HAP-1 (cell line): ENCODE measurements at places on chromosomes 1 and 21.
A peak's percentile ranks its signal among the peaks of the same experiment; 100 is the strongest.

DNA sequence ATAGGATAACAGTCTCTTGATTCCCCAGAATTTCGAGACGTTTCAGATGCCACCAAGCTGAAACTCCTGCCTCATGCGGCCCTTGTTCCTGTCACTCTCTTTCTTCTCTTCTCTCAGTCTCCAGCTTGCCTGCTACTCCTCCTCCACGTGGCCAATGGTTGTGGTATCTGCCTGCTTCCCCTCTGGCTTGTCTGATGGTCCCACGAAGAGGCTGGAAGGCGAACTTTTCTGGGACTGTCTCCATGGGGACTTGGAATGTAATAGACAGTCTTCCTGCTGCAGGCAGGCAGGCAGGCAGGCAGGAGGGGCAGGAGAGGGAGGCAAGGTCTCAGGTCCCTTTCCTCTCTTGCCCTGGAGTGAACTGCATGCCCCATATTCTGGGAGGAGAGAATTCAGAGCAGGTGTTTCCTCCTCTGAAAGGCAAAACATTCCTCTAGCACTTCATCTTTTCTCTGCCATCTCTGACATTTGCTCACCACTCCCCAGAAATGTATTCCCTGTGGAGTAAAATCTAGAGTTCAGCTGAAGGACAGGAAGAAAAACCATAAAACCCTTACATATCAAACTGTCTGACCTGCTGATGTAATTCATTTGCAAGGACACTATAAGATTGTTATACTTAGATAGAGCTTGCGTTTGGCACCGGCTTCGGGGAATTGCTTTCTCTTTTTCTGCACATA is 64.1 kb upstream of the GNG12 start:
- no peak for DNase-seq

GRCh38 chr1:71464016-71464415 is 383.2 kb upstream of the ZRANB2 start:
- no peak for DNase-seq

- DNase-seq: no peak
Observed at GRCh38 chr21:21246007-21246406, 247.8 kb downstream of the NCAM2 start.

- no peak for DNase-seq
Observed at GRCh38 chr21:31103571-31104265, 65.4 kb upstream of the KRTAP19-8 start.

DNA sequence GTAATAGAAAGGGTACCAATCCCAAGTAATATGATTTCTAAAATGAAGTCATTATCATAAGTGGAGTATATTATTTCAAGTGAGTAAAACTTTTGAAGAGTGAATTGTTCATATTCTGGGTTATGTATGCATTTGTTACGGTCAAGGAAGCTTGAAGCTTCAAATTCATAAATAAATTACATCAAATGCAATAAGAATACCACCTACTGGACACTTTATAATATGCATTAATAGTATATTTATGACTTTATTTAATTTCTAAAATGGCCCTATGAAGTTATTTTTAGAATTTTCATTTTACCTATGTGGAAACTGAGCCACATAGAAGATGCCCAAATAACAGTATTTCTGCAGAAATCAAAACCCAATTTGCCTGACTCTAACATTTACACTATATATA is 260.6 kb downstream of the SMYD3 start:
- DNase-seq: no peak

DNA sequence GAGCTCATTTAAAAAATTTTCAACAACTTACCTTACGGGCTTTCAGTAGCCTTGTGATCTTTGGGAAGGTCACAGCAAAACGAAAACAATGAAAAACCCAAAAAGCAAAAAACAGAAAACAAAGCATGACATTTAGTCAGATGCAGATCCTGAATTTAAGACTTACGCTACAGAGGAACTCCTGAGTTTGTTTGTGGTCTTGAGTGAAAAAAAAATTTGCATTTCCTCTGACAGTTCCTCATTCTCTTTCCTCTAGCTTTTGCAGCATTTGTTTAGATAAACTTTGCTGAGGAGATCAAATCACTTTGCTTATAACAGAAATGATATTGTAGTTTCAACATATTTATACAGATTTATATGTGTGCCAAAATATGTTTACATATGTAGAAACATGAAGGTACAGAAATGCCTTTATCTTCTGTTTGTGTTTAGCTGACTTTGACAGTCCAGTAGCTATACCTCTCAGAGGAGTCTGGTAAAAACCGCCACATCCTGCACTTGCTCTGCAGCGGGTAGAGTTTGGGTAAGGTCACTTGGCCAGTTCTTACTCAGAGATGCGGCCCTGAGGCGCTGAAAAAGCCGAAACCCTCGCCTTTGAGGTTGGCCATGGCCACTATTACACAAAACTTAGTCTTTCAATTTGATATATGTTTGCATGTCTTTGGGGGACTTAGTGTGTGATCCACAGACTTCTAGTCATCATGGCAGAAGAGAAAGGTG is 142.5 kb downstream of the TNR start:
- no peak for DNase-seq

DNA sequence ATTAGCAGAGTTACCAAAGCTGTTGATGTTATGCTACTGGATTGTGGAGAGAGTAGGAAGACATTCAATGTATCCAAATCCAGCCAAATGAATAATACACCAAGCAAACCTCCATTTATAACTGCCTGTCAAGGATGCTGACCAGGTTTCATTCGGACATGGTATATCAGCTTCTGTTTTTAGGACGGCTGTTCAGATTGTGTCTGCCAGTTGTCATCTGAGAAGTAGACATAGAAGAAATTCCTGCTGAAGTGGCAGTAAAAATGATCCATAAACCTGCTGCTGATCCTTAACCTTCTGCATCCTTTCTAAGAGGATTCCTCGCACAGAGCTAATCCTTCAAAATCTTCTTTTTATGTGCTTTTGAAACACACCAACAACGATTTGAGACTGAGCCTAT is 663.6 kb upstream of the PLXNA2 start:
- DNase-seq: no peak

- no peak for DNase-seq
Observed at GRCh38 chr1:40401473-40402201, 28.1 kb downstream of the SMAP2 start.

GRCh38 chr1:58783090-58783992 is 506 bp downstream of the JUN start:
- peak; percentile 69 for DNase-seq

DNA sequence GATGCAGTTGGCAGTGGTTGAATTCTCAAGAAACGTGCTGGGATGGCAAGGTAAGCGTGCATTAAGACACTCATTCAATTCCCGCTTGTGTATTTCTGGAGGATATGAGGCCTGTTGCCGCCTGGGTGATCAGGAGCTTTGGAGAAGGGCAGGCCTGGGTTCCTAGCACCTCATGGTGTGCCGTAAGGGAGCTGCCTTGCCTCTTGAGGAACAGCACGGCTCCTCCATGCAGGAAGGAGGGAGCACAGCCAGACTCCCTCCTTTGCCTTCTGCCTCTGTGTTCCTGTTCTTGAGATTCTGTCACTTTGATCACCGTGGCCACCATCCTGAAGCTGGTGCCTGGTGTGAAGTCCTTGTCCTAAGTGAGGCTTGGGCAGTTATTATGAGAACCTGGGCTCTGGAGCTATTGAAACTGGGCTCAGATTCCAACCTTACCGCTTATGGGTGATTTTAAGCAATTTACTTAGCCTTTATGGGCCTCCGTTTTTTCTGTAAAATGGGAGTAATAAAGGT is 18.3 kb downstream of the SLFNL1 start:
- no peak for DNase-seq
